Activated CD4-positive, alpha-beta memory T cell treated with anti-CD3 and anti-CD28 coated beads, Interleukin-2, amount 10 ng/mL, durations not matched to agents 7 days and 5 days (primary cell): ENCODE measurements at places on chromosomes 12 and 14.
A peak's percentile ranks its signal among the peaks of the same experiment; 100 is the strongest.

DNA sequence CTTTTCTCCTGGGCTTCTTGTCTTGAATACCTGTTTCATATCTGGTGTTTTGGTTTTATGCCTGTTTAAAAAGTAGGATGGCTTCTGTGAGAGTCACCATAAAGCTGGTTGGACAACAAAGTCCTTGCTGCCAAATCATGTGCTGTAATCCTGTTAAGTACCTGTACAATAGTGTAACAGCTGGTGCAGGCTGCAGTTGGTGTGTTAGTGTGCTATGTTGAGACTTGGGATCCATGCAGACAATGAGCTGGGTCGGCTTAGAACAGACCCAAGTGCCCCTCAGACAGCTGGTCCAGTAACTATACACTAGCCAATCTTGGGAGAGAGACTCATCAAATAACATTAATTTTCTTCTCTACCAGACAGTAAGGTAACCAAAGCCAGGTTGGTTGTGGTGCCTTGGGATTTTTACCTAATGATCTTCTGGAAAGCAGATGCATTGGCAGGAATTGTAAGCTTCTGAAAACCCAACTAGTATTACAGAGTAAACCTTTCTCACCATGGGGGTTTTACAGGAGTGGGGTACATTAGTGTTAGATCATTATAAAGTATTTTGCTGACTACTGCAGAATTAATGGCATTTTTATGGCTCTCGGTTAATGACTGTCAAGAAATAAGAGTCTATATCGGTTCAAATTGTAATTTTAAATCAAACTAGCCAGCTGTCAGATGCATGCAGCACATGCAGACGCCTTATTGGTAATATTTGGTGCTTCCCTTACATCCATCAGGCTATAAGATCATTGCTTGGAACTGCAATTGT is 231.2 kb downstream of the PDZRN4 start:
- no peak for DNase-seq

DNA sequence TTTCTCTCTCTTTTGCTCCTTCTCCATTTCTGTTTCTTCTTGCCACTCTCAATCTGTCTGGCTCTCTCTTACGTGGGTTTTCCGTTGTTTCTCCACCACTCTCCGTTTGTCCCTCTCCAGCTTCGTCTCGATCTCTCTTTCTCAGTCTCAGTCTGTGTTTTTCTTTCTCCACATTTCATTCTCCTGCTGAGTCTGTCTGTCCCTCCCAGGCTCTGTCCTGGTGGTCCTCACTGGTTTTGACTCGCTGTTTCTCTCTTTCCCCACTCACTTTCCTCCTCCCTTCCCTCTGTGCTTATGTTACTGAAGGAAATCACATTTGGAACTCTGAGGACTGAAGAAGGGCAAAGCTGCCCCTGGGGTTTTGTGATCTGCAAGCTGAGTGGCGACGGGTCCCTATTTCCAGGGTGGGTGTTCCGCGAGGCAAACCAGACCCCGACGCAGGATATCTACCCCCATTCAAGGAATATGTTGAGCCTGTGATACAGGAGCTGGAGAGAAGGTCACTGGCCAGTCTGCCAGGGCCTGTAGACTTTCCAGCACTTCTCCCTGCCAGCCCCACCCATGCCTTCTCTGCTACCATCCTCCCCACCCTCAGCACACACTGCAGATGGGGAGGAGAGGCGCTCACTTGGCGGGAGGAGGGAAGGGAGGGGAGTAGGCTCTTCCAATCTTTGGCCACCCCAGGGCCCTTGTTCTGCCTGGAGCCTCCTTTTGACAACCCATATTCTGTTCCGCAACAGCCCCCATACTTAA is 102.7 kb upstream of the MAP1LC3B2 start:
- no peak for DNase-seq

- DNase-seq: no peak
Measured at GRCh38 chr12:77599782-77600467, 230.8 kb upstream of the NAV3 start.

GRCh38 chr12:22538311-22538710 is 6.0 kb downstream of the C2CD5 start:
- no peak for DNase-seq

DNA sequence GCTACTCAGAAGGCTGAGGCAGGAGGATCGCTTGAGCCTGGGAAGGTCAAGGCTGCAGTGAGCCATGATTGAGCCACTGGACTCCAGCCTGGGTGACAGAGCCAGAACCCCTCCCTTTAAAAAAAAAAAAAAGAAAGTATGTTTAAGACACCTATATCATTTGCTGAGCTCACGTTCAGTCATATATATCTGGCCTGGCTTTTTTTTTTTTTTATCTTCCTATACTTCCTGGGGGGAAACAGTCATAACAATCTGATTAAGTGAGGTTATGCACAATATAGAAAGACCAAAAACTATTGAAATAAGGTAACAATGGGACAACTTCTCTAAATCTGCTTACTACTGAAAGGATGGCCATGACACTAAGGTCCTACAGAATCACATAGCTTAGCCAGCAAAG is 9.4 kb upstream of the ARID2 start:
- no peak for DNase-seq

DNA sequence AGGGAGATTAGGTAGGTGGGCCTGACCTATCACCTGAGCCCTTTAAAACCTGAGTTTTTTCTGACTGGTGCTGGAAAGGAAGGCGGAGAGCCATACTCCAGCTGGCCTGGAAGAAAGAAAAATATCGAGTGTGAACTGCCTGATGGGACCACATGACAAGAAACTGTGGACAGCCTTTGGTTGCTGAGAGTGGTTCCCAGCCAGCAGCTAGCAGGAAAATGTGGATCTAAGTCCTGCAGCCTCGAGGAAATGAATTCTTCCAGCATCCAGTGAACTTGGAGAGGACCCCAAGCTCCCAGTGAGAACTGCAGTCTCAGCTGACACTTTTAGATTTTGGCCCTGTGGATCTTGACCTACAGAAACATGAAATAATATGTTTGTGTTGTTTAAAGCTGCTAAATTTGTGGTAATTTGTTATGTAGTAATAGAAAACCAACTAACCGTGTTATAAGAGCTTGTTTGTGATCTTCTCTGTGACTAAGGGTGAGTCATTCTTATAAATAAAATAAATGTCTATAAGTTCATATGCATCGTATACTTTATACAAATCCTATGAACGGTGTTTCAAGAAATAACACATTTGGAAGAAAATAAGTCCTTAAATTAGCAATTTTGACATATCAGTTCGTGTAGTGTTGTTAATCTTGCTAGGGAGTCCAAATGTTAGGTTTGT is 359.6 kb downstream of the BMP4 start:
- no peak for DNase-seq

DNA sequence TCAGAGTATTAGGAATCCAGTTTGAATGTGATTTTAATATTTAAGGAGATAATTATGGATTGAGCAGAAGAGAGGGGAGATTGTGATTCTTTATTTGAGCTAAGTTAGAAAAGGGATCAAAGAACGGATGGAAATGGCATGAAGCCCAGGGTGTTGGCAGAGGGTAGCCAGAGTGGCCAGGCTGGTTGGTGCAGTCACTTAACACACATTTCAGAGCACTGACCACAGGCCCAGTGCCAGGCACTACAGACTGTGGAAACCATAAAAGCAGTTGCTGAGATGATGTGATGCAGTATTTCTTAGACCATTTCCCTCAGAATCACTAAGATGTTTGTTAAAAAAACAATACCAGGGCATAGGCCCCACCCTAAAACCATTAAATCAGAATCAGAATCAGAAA is 167.7 kb upstream of the AMIGO2 start:
- DNase-seq: no peak

GRCh38 chr14:99722741-99723140 is 38.6 kb downstream of the CYP46A1 start:
- DNase-seq: peak; percentile 6

GRCh38 chr12:15691388-15691787 is 97.8 kb downstream of the EPS8 start:
- no peak for DNase-seq

- DNase-seq: no peak
Measured at GRCh38 chr12:119627019-119627643, 33.6 kb downstream of the TMEM233 start.

GRCh38 chr12:46926526-46926925 is 100.7 kb upstream of the SLC38A4 start:
- DNase-seq: no peak

- peak; percentile 67 for DNase-seq
Measured at GRCh38 chr12:12024911-12025682, 45.6 kb upstream of the BCL2L14 start.

GRCh38 chr14:95488376-95489213 is 27.9 kb downstream of the SYNE3 start:
- no peak for DNase-seq

GRCh38 chr12:49673446-49674317 is 33.5 kb downstream of the FMNL3 start:
- DNase-seq: no peak

GRCh38 chr12:66648033-66648735 is 30.7 kb downstream of the GRIP1 start:
- DNase-seq: no peak
